ENCODE measurements at places on chromosomes 16 and 17.

DNA sequence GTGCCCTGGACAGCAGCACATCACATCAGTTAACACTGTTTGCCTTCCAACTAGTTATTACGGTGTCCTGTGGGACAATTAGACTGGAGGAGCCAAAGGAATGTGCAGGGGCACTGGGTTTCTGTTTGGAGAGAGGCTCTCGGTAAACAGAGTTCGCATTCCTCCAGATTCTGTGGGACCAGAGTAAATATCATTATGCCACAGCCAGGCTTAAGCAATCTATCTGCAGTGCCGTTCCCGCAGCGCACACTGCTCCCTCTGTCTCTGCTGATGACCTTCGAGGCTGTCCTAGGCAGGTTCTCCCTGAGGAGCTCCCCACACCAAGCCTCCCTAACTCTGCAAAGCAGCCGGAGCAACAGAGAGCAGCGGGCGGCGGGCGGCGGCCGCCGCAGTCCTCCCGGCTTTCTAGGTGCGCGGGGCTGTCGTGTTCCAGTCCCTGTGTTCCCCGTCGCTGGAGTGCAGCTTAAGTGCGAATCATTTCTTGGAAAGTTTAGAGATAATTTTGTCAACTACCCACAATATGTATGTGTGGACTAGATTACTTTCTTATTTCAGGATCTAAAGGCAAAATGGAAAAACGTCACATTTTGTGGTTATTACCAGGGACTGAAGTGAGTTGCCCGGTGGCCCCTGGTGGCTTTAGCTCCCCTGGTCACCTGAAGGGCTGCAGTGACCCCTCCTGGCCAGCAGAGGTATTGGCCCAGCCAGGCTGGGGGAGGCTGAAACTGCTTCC lies 43.3 kb downstream of the PGS1 start:
- peak; percentile 62 for DNase-seq

DNA sequence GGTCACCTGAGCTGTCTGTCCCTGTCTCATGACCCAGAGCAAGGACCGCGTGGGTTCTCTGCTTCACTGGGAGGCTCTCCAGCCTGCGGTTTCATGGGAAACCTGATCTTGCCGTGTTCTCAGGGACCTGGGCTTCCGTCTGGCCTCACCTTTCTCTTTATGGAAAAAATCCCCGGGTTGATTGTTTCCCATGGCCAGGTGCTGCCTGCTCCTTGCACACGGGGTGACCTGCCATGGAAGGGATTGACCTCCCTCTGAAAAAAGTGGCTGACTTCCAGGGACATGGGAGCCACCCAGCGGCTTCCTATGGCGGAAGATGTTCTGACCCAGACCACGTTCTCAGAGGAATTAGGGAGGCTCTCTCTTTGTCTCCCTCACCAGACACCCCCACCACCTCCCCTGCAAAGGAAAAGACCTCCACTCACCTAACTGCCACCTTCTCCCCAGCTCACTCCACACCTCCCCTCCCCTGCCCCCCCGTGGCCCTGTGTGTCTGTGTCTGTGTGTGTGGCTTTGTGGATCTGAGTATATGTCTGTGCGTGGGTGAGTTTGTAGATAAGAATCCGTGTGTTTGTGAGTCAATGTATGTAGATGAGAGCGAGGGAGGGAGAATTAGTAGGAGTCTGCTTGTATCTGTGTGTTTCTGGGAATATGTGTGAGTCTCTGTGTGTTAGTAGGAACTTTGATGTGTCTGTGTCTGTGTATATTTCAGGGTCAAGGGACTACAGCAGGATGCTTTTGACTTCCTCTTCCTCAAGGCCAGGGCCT lies 154.6 kb downstream of the NTN1 start:
- DNase-seq: no peak

- peak; percentile 34 for DNase-seq
Observed at GRCh38 chr16:78461496-78462287, 362.2 kb downstream of the WWOX start.

DNA sequence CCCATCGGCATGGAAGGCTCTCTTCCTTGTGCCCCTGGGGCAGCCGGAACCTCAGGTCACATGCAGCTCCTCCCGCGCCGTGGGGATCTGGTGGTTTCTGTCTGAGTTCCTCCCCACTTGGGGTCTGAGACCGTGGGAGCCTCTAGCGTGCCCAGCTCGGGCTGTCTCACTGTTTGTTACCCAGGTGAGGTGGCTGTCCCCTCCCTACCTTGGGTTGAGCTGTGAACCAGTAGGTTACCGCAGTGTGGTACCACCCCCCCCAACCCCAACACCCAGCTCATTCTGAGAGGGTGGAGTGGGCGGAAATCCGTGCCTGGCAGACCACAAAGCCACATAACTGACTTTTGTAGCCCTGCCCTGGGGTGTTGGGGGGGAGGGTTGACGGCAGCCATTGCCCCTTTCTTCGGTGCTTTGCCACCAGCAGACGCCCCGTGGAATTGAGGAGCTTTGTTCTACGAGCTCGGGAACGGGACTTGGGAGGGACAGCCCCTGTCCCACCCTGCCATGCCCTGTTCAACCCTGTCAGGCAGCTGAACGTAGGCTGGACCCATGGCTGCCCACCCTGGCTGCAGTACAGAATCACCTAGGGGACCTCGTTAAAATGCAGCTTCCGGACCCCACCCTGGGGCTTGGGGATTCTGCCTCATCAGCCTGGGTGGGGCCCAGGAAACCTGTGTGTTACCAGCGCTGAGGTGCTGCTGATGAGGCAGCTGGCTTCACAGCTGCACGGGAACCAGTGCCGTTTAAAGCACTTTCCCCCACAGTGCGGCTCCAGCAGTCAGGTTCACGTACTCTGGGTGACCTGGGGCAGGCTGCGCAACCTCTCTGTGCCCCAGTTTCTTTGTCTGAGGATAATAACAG lies 18.5 kb downstream of the RAP1GAP2 start:
- DNase-seq: no peak

GRCh38 chr16:83842756-83843507 lies 35.2 kb downstream of the HSBP1 start:
- DNase-seq: no peak

DNA sequence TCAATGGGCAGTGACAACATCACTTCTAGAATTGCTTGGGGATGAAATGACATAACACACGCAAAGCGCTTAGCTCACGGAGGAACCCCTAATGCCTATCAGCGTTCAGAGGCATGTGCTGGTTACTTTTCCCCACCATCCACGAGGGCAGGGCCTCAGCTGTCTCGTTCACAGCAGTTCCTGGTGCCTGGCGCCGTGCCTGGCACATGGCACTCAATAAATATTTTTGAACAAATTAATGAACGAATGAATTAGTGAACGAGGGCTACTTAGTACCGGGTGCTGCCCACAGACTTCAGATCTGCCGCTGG lies 14.1 kb upstream of the CIBAR2 start:
- DNase-seq: no peak

GRCh38 chr16:55713103-55713502 lies 57.3 kb downstream of the SLC6A2 start:
- no peak for DNase-seq

- DNase-seq: no peak
Observed at GRCh38 chr16:86287664-86288201, 222.6 kb upstream of the FOXF1 start.

GRCh38 chr16:66872559-66872942 lies 7.8 kb upstream of the PDP2 start:
- DNase-seq: no peak
